ENCODE measurements at places on chromosomes 1 and 21.

GRCh38 chr1:246159279-246160227, 347.5 kb downstream of the SMYD3 start:
- DNase-seq: no peak

GRCh38 chr1:38560457-38560856, 299.1 kb downstream of the RRAGC start:
- DNase-seq: no peak

DNA sequence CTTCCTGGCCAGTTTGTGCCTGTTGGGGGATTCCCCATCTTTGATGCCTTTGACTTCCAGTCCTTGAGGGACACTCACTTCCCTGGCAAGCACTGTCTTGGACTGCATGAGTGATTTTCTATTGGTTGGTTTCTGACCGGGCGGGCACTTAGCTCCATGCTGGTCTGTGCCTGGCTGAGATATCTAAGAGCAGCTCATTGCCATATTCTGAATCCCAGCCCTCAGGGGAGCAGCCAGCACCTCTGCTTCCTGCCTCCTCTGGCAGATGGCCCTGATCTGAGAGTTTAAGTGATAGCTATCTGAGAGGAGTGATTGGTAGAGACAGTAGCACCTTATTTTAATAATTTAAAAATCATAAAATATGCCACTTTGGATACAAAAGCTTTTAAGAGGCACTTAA, 52.5 kb downstream of the DISC1 start:
- DNase-seq: no peak

DNA sequence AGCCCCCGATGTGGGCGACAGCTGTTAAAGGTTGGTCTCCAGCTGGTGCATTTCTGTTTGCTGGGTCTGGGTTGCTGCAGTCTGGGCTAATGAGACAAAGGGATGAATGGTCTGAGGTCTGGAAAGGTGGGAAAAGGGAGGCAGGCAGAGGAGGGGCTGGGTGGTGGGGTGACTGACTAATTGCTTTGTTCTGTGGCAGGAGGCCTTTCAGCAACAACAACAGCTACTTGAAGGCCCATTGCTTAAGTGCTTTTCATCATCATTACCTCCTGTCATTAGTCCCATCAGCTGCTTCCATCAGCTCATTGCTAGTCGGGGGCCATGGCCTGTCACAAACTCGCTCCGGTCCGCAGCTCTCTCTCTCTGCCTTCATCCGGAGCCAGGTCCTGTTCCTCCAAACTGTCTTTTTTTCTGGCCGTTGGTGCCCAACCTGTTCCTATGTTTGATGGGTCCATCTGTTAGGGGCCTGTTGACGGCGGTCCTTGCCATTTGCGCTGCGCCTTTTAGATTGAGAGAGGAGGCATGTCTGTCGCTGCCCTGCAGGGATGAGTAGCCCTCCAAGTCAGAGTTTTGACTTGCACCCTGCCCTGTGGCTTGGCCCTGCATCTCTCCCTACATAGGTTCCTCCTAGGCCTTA, 105.6 kb upstream of the PLXNA2 start:
- DNase-seq: no peak

GRCh38 chr1:160436966-160437365, 36.6 kb downstream of the VANGL2 start:
- no peak for DNase-seq

DNA sequence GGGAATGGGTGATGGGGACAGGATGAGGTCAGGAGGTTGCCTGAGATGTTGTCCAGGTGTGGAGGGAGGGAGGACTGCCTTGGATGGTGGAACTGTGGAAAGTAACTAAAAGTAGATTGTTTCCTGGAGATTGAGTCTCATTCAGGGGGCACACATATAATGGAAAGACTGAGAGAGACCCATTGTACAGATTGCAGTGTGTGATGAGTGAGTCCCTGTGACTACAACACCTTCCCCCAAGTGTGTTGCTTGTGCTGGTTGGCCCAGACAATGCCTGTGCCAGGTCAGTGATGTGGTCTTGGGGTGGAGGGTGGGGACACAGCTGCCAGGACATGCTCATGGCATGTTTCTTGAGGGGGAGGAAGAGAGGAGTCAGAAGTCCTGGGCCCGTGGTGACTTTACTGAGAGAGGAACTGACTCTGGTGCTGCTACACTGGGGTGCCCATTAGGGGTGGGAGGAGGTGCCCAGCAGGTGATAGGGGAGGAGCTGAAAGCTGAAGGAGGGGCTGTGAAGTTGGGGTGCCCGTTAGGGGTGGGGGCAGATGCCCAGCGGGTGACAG, 5.2 kb downstream of the SNAP47 start:
- no peak for DNase-seq

GRCh38 chr1:230797376-230797920, 50.3 kb downstream of the CAPN9 start:
- no peak for DNase-seq

DNA sequence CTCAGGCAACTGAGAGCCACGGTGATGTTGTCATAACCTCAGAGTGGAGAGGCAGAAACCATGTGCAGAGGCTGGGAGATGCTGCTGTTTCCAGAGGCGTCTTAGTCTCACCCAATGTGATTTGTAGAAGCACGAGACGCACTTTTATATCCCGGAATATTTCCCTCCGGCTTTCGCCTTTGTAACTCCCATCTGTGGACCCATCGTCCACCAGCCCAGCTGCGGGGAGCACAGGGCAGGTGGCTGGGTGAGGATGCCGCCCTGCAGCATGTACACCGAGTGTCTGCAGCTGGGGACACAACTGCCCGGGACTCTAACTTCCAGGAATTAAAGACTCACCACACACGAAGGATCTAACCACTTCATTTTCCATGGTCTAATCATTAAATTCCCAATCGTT, 43.5 kb downstream of the UBASH3A start:
- no peak for DNase-seq

- DNase-seq: peak; percentile 28
Observed at GRCh38 chr1:1013922-1014648, 788 bp downstream of the ISG15 start.

DNA sequence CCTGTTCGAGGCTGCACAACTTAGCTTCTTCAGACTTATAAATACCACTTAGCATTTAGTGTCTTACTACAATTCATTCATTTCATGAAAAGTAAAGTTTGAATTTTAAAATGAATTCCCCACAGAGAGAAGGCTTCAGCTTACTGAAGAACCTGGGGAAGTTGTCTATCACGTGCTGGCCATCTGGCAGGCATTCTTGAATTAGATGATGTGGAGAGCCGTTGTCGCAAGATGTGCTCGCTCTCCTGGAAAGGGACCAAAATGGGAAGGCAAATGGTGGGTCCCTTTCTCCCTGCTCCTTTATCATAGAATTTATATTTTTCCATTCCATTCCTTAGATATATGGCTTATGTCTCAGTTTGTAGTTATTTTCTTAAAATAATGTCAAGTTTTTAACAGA, 90.5 kb downstream of the CD247 start:
- no peak for DNase-seq

DNA sequence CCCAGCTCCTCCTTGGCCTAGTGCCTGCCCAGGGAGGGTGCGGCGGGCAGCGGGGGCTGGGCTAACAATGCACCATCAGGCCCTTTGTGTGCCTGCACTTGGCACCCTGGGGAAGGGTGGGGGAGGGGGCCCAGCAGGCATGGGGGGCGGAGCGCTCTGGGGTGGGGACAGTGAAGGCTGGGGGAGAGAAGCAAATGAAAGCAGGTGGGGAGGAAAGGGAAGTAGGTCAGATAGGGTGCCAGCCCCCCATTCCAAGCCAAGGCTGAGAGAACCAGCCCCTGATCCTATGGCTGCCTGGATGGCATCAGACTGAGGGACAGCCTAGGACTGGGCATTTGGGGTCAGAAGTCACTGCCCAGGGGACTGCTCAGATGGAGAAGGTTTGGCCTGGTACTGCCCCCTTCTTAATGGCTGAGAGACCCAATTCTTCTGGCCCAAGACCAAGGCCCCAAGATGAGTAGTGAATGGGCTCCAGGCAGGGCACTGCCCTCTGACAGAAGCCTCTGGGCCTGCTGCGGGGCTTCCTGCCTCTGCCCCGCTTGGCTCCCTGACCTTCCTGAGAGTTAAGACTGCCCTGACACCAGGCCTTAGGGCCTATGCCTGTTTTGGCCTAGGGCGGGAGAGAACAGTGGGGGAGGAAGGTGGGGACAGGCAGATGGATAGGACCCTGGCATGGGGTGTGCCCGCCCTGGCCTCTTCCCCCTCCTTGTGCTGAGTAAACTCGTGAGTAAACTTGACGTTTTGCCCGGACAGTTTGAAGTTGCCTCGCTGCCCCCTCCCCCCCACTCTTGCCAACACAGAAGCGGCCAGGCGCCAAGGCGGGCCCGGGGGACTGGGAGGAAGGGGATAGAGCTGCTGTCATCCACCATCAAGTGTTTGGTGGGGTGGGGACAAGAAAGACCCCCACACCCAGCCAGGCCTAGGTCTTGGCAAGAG, 2.7 kb downstream of the ZBTB7B start:
- no peak for DNase-seq

DNA sequence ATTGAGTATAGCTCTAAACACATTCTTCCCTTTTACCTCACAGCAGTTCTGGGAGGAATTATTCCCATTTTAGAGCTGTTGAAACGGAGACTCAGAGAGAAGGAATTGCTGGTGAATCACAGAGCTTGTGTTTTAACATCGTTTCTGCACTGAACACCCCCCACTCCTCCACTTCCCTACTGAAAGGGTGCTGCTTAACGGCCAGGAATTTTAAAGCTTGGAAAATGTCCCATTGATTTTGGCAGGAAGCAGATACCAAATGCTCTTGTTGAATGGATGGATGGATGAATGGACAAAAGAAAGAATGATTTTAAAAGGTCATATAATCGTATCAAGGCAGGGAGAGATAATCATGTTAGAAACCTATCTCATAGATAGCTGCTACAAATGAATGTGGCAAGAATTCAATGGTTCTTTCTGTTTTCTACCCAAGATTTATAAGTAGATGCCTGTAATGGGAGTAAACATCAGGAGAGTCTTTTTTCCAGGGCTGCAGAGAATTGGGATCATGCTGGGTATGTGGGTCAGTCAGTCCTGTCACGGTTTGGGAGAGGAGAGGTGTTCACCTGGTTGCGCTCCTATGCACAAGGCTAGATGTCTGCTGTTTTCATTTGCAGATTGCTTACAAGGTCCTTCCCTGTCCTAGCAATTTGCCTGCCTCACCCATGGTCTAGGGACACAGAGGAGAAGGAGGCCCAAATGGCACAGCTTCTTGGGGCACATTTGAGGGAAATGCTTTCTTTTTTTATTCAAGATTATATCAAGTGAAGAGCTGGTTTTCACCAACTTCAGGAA, 19.0 kb downstream of the FAM163A start:
- no peak for DNase-seq

GRCh38 chr1:83060651-83061390, 938.1 kb downstream of the TTLL7 start:
- no peak for DNase-seq

DNA sequence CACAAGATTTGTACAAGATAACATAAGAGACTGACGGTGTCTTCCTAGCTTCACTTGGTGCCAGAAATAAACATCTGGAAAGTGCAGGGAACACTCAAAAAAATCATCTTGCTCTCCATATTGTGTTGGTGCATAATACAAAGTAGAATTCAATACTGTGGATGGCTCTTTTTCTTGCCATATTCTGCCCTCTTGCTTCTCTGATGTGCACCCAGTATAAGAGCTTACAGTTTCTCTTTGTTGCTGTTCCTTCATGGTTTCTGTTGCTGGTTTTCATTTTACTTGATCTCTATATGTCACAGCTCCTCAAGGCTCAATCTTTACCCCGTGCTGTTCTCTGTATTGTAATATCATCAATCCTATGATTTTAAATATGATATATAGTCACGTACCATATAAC, 528.5 kb upstream of the ZP4 start:
- DNase-seq: no peak

DNA sequence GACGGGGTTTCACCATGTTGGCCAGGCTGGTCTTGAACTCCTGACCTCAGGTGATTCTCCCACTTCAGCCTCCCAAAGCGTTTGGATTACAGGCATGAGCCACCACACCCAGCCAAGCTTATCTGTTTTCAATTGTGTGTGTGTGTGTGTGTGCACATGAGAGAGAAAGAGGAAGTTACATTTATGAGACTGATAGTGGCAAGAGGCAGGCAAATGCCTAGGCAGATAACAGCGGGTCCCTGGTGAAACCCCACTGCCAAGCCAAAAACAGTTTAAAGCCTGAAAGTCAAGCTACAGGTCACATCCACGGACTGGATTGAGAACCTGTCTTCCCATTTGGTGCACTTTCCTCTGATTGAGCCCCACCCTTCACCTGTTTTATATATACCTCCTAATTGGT, 35.1 kb upstream of the IFNGR2 start:
- DNase-seq: no peak

- no peak for DNase-seq
Observed at GRCh38 chr1:96060621-96061020, 661.0 kb upstream of the PTBP2 start.

DNA sequence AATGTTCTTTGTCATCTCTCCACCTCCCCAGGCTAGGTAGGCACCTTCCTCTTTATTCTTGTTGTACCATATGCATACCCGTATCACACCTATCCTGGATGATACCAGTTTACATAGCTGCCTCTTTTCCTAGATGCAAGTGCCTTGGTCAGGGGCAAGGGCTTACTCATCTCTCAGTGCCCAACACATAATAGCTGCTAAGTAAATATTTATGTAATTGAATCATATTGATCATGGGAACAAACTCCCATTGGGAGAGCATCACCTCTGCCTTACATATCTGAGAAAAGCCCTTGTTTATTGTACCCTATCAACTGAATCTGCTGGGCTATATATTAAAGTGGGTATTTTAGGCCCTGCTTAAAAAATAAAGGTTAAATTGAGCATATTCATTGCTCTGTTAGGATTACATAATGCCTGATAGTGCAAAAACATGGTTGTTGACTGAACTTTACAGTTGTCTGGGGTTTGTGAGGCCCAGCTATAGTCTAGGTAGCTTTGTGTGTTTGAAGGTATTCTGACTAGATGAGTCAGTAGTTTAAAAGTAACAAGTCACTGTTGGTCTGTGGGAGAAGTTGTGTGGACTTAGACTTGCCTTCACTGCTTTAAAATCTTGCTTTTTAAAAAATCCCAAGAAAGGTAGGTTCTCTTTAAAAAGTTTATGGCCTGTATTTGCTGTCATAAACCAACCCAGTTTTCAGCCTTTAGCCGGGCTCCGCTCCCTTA, 82.6 kb downstream of the OLFML2B start:
- DNase-seq: no peak

DNA sequence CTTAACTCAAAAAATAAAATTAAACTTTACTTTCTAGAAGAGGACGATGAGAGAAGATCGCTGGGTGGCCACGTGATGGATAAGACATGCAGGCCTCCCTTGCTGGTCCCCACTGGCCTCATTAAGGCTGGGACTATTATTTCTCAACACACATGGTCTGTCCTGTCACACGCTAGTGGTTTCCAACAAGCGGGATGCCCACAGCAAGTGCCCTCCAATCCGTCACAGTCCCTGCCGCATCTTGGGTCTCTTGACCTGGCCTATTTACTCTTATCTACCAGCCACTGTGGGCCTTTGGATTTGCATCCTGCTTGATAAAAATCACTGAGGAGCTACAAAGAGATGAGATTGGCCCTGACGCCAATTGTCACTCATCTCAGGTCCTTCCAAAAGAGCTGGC, 30.0 kb downstream of the CAPZB start:
- no peak for DNase-seq
